Stomach (tissue), 19 donors: ENCODE measurements at places on chromosomes 6 and 20. TPM values are rescaled to one million over a fixed set of nuclear protein-coding genes. Genes with fewer than 3 reads are reported as not detected.

Gene CFAP206
- total RNA-seq, result not detected

Gene DCDC2
- total RNA-seq, result 2.2 TPM

- DNase-seq, result no peak
These were observed 41.0 kb downstream of the SOX4 start for GRCh38 chr6:21634582-21634981.

DNA sequence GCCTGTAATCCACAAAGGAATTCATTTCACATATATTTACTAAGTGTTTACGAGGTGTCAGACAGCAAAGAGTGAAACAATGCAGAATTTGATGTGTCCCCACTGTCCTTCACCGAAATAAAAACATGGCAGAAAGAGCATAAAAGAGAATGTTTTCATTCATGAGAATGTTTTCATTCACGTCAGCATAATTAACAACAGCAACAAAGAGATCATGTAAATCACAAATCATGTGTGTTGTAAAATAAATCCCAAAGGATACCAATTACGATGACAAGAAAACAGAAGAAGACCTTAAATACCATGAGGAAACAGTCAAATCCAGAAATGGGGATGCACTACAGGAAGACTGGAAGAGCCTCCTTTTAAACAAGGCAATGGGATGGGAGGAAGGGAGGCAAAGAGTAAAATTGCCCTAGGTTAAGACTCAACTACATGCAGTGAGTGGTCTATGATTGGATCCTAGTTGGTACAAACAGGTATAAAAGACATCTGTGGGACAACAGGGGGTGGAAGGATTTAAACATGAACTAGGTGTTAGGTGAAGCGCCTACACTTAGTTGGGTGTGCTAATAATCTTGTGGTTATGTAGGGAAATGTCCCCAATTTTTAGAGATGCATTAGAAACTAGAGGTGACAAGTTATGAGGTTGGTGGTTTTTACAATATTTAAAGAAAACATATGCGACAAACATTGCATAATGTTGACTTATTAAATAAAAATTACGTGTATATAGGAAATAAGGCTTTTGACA lies 1.5 kb downstream of the ZSCAN31 start:
- no peak for DNase-seq

- DNase-seq, result no peak
These were observed 262.2 kb upstream of the FLRT3 start for GRCh38 chr20:14599613-14600012.

DNA sequence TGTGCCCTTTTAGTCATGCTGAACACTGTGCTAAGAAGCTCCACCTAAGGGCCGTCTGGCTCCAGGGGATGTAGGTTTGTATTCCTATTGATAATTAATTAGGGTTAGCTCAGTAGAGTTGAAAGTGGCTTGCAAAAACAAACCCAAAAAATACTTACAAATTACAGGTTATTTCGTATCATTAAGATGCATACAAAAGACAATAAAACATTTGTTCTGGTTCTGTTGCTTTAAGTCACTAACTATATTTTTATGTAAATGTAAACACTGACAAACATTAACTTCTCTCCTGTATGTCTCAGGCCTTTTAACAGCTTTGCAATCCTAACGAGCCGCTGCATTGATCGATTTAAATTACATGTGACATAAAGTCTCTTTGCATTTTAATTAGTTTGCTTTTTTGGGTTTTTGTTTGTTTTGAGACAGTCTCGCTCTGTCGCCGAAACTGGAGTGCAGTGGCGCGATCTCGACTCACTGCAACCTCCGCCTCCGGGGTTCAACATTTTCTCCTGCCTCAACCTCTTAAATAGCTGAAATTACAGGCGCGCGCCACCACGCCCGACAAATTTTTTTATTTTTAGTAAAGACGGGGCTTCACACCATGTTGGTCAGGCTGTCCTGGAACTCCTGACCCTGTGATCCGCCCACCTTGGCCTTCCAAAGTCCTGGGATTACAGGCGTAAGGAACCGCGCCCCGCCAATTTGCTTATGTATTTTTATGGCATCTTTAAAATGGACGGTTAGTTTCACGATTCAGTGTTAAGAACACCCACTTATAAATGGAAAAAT lies 110.9 kb downstream of the HFE start:
- no peak for DNase-seq
